ENCODE measurements at places on chromosomes 3 and 15.

DNA sequence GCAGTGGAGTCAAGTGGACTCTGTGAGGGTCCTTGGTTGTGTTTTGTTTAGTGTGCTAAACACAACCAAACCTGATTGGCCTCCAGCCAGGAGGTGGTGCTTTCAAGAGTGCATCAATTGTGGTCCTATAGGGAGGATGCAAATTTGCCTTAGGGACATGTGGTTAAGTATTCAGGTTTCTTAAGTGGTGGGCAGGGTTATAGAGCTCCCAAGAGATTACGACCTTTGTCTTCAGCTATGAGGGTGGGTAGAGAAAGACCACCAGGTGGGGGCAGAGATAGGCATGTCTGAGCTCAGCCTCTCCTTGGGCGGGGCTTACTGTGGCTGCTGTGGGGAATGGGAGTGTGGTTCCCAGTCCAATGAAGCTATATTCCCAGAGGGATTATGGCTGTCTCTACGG lies 186.6 kb downstream of the SQOR start:
- DNase-seq: no peak

- DNase-seq: no peak
These were observed 123.8 kb upstream of the NSMCE3 start for GRCh38 chr15:29393443-29393842.

DNA sequence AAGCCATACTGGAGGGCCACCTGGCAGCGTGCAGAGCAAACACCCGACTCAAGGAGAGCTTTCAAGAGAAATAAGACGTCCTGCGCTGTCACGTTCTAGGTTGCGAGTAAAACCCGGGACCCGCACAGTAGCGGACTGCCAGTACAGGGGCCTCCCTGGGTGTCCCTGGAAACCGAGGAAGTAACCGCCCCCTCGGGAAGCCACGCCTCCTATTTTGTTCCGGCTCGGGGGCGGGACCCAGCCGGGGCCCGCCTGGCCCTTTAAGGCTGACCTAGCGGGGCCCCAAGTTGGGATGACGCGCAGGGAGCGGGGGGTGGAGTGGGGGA lies 218 bp upstream of the MAPKAPK3 start:
- DNase-seq: peak; percentile 91

- no peak for DNase-seq
These were observed 14.9 kb downstream of the LIPH start for GRCh38 chr3:185537369-185537970.

GRCh38 chr15:59444980-59445545 lies 7.1 kb downstream of the FAM81A start:
- DNase-seq: no peak

- no peak for DNase-seq
These were observed 21.2 kb downstream of the KATNBL1 start for GRCh38 chr15:34188711-34189110.

DNA sequence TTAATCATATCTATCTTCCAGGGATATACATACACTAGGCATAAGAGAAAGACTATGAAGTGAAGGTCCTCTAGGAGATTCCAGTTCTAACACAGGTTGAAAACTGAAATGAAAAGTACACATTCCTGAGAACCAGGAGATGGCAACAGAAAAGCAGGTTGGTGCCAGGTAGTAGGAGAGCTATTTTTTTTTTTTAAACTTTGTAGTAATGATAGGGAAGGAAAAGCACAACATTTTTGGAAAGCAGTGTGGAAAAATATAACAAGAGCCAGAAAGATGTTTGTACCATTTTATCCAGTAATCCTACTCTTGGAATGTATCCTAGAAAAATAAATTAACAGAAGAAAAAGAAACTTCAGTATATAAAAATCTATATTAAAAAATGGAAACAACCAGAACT lies 189.9 kb downstream of the DTWD1 start:
- no peak for DNase-seq

DNA sequence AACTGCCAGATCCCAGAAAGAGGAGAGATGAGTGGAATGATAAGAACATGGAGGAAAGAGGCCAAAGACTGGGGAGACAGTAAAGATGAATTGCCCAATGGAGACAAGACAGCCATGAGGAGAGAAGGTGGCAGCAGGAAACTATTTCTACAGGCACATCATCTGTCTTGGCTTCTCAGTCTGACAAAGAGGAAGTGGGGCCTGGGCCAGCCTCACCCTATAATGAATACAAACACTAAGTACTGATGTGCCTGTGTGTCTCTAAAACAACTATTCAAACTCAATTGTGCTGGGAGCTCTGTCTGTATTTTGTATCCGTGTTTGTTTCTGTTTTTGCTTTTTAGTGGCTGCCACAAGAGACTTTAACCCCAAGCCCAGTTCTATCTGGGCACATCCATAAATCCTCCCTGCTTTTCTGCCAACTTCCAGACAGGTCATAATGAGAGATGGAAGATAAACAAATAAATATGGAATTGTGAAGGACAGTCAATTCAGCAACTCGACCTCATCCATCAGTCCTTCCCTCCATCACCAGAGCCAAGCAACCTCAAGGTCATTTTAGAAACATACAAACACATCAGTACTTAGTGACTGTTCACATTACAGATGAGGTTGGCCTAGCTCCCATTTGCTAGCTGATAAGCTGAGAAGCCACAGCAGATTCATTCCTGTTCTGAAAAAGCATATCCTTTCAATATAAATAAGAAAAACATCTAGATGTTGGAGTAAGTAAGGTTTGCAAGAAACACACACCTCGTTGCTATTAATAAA lies 116.7 kb downstream of the CADPS start:
- no peak for DNase-seq

DNA sequence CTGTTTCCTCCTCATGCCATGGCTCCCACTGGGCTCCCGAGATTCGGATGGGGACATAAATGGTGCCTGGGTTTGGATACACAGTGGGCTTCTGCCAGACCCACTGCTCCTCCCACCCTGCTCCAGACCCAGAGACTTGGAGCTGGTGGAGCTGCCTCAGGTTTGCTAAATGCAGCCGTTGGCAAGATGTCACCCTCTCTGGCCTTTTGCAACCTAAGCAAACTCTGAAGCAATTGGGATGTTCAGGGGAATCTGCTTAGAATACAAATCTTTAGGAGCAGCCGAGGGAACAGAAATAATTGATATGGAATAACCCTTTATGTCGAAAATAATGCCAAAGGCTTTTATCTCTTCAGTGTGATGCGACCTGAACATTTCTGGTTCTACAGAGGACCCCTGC lies 33.4 kb downstream of the PRICKLE2 start:
- no peak for DNase-seq

GRCh38 chr3:153146191-153147053 lies 15.6 kb upstream of the RAP2B start:
- no peak for DNase-seq

DNA sequence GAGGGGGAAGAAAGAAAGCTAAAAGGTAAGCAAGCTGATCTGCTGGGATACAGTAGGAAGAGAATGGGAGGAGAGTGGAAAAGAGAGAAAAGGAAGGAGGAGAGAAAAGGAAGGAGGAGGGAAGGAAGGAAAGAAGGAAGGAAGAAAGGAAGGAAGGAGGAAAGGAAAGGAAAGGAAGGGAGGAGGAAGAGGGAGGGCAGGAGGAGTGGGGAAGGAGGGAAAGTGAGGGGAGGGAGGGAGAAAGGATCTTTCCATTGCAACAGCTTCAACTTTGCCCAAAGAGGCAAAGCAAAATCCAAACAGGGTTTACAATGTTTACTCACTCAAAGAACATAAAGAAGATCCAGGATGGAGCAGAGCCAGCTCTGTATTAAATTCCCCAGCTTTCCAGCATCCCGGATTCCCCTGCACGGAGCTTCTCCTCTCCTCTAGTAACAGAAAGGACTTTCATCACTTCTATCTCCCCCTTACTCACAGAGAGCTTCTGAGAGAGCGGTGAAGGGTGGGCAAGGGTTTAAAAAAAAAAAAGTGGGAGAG lies 494.2 kb upstream of the PROK2 start:
- no peak for DNase-seq

GRCh38 chr3:72092778-72093177 lies 307.8 kb upstream of the PROK2 start:
- no peak for DNase-seq
